ENCODE measurements at places on chromosomes 3 and 15.

DNA sequence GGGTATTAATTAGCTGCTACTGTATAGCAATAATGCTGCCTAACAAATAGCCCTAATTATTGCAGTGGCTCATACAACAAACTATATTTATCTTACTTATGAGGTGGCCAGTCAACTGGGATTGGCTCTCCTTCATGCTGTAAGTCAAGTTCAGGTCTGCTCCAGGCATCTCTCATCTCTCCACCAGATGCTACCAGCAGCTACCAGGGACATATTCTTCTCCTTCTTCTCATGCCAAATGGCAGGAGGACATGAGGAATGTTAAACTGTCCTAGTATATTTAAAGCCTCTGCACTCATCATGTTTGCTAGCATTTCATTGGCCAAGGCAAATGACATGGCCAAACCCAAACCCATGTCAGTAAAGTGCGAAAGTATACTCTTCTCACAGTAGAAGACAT is 17.3 kb downstream of the SV2B start:
- no peak for DNase-seq

DNA sequence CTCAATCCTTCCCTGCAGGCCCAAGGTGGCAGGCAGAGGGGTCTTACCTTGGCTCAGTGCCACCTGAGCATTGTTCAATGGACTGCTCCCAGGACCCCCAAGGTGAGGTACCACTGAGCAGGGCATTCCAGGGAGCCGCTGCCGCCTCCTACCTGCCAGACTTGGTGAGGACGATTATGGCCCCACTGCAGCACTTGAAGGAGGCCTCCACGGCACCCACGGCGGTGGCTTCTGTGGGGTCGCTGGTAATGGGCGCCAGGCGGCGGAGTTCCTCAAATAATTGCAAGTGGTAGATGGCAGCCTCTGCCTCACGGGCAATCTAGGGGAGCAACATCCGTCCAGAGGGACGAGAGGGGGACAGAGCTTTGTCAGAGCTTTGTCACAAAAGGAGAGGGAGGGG is 4.7 kb upstream of the GRAMD2A start:
- DNase-seq: no peak

- no peak for DNase-seq
These were observed 7.2 kb upstream of the MAP4 start for GRCh38 chr3:48023377-48023776.

- DNase-seq: peak; percentile 48
These were observed 50.6 kb downstream of the SERP1 start for GRCh38 chr3:150495563-150496168.

- no peak for DNase-seq
These were observed 278.0 kb upstream of the NECTIN3 start for GRCh38 chr3:110793611-110794010.

GRCh38 chr3:128556907-128557306 is 63.9 kb upstream of the GATA2 start:
- DNase-seq: no peak

GRCh38 chr3:68060191-68060590 is 405.8 kb upstream of the SUCLG2 start:
- no peak for DNase-seq

- peak; percentile 62 for DNase-seq
These were observed 35.7 kb upstream of the ACTL6A start for GRCh38 chr3:179526989-179527391.

DNA sequence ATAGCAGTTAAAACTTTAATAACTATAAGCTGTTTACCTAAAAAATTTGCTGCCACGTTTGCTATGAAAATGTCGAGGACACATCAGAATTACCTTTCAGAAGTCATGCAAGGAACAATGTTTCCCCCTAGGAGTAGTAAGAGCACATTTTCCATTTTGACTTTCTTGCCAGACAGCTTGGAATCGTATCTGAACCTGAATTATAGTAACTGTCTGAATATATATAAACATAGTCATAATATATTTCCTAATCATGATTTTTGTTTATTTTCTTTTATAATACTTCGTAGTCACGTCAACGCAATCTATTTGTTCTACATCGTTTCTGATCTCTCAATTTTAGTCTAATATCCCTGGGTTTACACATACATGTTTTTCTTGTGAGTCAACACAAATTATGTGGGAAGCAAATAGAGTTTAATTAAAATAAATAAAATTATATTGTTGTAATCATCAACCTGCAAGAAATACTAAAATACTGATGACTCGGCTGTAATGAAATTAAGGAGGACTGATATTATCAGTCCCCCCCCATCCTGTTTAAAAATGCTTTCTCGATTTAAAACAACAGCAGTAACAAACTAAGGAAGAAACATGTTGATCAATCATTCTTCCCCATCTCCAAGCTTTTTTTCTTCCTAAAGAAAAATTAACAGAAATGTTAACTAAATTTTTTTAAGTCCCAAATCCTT is 78.4 kb downstream of the MME start:
- no peak for DNase-seq

- DNase-seq: no peak
These were observed 649.2 kb downstream of the TUSC7 start for GRCh38 chr3:117358717-117359314.

DNA sequence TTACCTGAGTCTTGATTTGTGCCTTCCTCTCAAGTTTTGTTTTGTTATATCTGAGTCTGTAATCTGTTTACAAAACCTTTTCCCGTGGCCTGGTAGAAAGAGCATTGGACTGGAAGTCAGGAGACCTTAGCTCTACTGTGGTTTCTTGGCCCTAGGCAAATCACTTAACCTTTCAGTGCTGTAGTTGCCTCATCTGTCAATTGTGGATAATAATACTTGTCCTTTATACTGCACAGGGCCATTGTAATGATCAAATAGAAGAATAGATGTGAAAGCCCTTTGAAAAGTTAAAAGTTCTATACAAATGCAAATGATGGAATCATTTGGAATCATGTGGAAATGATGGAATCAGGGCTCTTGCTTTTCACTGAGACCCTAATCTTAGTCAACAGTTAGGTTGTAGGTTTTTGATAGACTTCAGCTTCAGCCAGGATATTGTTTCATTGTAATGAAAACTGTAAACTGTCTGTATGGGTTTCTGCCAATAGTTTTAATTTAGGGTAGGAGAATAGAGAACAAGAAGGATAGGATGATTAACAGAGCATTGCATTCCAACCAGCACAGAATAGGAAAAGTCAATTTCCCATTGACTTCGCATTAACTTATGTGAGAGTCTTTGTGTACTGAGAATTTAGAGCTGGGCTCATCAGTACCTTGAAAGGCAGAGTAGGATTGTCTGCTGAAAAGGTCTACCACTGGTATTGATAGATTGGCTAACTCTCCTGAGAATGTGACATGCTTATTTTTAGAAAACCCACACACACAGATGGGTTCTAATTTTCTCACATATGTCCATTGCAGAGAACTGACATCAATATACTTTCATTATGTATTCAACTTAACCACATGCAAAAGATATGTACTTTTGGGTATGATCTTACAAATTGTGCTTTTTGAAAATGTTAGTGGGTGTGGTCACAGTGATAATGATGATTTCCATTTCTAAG is 21.8 kb downstream of the MAP2K5 start:
- DNase-seq: no peak

DNA sequence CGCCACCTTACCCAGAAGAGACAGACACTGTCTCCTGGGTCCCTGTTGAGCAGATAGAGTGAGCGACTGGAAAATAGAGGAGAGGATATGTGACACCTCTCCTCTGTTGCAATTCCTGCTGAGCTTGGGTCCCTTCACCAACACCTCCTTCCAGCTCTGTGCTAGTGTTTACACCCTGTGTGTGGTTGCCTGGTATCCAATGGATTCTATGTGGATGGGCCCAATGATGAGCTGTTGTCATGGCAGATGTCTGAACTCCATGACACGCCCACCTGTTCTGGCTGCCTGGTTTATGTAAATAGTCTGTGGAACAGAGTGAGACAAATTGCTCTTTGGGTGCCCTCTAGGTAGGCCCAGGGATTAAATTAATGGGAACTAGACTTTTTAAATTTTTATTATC is 23.7 kb downstream of the RBM5 start:
- peak; percentile 42 for DNase-seq

DNA sequence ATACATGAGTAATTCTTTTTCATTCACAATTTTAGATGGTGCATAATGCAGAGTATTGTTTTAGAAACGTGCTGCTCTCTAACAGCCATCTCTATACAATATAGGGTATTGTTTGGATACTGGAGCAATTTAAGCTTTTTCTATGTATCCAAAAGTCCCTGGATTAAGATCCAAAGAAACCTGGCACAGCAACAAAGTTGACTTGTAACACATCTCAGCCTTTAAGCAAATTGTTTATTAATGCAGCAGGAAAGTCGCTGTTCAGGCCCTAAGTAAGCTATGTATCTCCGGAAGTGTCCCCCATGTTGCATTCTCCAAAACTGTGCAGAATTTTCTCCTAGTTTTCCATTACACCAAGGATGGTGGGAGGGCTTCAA is 7.3 kb downstream of the VGLL4 start:
- DNase-seq: no peak

- DNase-seq: no peak
These were observed 112.9 kb upstream of the ARHGEF3 start for GRCh38 chr3:56914646-56915045.

GRCh38 chr3:127690823-127691452 is 18.2 kb downstream of the ABTB1 start:
- DNase-seq: peak; percentile 6

DNA sequence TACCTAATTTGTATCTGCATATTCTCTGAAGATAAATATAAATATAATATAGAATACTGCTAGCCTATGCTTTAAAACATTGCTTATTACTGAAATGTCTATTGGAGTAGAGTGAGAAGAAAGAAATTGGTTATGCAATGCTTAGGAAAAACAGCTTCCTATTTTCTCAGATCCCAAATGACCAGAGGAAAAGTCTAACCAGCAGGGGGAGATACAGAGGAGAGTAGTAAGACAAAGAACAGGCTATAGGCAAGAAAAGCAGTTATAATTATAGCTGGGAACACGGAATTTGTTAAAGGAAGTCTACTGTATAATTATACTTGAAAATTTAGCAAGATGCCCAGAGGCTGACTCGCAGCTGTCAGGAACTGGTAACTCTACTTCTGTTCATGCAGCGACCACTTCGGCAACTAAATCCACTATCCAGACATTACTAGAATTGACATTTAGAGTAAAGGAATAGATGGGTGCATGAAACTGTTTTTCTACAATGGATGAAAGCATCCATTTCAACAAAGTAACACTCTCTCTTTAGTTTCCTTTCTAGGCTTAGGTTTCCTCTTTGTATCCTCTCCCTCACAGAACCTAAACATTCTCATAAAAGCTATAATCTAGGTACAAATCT is 97.2 kb downstream of the TBC1D5 start:
- peak; percentile 6 for DNase-seq

DNA sequence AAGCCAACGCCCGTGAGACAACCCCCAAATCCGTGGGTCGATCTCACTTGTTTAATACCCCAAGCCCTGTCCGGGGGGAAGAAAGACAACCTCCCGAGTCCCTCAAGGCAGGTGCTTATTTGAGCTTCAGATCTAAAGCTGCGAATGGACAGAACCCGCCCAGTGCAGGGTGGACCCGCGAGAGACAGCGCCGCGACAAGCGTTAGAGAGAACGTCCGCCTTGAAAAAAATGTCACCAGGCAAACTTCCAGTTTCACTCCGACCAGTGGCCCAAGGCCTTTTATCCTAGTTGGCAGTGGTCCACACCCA is 740 bp upstream of the OXSR1 start:
- no peak for DNase-seq

DNA sequence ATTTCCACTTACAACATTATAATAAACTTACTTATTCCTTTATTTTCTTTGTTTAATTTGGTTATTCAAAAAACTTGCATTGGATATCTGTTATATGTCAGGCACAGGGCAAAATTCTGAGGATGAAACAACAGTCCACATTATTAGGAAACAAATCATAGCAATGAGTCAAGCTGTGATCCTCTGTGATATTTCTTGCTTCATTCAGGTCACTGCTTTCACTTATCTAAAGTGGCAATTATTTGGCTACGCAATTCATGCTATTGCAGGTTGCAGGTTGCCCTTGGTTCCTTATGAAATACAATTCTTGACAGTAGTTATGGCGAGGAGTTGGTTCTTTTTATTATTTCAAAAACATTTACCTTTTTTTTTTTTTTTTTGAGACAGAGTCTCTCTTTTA is 66.4 kb upstream of the CNTN6 start:
- no peak for DNase-seq

- DNase-seq: no peak
These were observed 340.8 kb upstream of the DCBLD2 start for GRCh38 chr3:99242271-99242670.

DNA sequence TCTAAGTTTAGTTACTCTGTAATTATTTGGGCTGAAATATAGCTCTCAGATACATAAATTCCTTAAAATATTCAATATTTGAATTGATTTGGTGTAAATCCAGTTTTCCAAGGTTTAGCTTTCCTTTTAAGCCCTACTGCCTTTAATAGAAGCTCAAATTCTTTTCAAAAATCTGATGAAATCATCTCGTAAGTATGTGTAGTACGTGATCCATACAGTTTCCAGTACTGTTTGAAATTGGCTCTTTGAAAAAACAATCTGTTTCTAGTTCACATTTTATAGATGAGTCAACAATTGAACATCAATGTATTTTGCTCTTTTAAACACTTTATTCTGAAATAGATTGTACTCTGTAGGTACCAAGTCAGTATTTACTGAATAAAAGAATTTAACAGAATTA is 84.2 kb downstream of the LRRC49 start:
- DNase-seq: no peak

GRCh38 chr3:17320266-17320665 is 422.2 kb downstream of the TBC1D5 start:
- DNase-seq: no peak

- DNase-seq: no peak
These were observed 193.3 kb downstream of the ZBTB20 start for GRCh38 chr3:114953800-114954199.

DNA sequence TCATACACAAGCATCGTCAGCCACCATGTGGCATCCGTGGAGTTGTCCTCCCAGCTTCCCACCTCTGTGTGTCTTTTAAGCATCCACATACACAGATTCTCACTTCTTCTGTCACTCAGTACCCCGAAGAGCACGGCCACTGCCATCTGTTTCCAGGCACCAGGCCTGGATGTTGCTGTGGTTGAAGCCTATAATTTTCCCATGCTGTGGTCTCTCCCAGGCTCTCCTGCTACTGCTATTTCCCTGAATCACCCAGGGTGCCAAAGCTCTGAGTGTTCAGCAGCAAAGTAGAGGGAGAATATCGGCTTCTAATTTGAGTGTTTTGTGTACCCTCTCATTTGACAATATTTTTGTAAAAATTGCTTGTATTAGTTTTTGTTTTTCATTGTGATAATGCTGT is 265.7 kb downstream of the DIPK2A start:
- no peak for DNase-seq

GRCh38 chr15:70362886-70363285 is 265.2 kb upstream of the TLE3 start:
- peak; percentile 40 for DNase-seq

GRCh38 chr3:105277656-105278055 is 89.1 kb upstream of the ALCAM start:
- no peak for DNase-seq

- no peak for DNase-seq
These were observed 60.1 kb upstream of the DAZL start for GRCh38 chr3:16665282-16665741.

DNA sequence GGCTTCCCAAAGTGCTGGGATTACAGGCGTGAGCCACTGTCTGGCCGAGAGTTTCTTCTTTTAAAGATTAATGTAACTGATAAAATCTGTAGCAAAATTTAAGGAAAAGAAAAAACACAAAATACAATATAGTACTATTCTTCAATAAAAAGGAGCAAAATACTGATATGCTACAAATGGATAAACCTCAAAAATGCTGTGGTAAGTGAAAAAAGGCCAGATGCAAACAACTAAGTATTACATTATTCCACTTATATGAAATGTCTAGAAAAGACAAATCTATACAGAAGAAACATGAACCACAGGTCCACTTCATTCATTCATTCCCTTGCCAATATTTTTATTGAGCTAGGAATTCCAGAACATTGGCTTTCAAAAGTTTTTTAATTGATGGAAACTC is 299.5 kb downstream of the CTNNB1 start:
- no peak for DNase-seq

Data from NCI-H2171 treated with DMSO at 0.1 percent for 48 hours (cell line).